ENCODE measurements at places on chromosomes 4 and X.

GRCh38 chr4:47696823-47697222, 141.0 kb downstream of the CORIN start:
- no peak for DNase-seq

DNA sequence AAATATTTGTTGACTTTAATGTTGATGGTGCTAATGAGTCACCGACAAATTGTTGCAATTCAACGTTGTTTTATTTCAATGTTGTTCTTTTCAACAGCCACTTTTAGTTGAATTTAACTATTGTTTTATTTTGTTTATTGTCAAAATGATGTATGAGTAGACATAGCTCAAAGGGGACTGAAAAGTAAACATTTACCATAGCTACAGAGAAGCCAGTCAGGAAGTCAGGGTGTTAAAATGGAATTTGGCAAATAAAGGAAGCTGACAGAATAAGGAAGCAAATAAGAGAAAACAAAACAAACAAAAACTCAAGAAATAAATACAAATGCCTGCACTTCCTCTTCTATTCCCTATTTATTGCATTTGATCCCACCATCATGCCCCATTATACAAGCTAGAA, 648.4 kb upstream of the HTR2C start:
- DNase-seq = no peak

DNA sequence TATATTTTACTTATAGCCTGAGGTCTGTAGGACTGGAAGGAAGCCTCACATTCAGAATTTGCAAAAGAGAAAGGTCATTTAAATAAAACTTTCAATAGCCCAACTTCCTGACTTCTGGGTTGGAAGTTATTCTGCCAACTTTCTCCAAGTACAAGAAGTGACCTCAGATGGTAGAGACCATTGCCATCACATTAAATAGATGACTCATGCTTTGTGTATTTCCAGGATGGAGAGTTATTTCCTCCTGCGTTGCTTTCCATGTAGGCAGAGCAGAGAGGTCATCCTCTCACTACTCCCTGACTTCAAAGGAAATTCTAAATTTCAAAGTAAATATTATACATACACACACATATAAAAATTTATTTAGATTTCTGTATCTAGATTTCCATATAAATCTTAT, 73.0 kb upstream of the NR3C2 start:
- DNase-seq = no peak

DNA sequence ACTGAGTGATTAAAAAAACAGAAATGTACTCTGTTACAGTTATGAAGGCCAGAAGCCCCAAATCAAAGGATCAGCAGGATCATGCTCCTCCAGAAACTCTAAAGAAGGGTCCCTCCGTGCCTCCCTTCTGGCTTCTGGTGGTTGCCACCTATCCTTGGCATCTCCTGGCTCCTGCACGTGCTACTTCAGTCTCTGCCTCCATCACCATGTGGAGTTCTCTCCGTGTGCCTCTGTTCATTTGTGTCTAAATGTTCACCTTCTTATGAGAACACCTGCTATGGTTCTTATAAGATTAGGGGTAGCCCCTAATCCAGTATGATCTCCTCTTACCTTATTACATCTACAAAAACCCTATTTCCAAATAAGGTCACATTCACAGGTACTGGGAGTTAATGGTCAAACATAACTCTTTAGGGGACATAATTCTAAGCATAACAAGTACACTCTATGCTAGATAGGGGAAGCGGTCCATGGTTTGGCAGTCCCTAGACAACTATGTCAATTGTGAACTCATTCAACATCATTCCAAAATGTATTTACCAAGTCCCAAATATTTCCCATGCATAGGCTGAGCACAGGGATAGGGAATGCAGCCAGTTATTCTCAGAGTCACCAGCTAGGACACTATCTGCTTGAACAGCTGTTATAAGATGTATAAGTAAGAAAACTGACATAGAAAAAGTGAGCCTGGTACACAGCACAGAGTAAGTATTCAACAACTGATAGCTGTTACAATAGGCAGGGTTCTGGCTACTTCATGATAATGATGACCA, 295.5 kb upstream of the BOD1L1 start:
- no peak for DNase-seq

DNA sequence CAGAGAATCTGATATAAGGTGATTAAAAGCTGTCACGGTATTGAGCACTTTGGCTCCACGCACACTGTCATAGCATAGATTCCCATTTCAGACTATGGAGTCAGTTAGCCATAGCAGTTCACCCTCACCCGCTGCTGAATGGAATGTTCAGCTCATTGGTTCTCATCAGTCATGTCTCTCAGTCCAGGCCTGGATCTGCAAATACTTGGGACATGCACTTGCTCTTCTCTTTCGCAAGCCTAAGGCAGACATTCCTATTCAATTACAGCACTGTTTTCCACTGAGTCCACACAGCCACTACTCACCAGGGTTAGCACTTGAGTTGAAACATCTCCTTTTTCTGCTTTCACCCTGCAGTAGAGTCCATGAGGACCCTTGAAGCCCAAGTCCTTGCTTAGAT, 30.6 kb upstream of the SCML1 start:
- DNase-seq = no peak

- DNase-seq = no peak
Observed at GRCh38 chrX:38277136-38277535, 50.2 kb downstream of the RPGR start.

DNA sequence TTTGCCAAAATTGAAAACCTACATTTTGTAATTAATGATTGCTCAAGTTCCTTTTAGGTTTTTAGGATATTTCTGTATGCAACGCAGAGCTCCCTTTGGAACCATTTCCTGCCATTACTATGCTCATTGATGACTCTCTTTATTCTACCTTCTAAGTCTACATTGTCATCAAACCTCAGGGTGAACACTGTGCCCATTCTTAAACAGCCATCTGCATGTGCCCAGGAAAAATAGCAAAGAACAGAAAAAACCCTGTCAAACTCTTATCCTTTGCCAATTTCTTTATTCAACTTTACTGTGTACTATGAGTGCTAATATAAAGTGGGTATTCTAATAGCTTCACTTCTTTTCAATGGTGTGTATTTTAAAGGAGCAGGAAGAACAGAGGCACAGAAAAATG, 1455.9 kb downstream of the ADGRL3 start:
- DNase-seq = no peak
